GM23248 (cell line): ENCODE measurements at places on chromosomes 12 and 14. TPM values are rescaled to one million over a fixed set of nuclear protein-coding genes. Genes with fewer than 3 reads are reported as not detected.

DNA sequence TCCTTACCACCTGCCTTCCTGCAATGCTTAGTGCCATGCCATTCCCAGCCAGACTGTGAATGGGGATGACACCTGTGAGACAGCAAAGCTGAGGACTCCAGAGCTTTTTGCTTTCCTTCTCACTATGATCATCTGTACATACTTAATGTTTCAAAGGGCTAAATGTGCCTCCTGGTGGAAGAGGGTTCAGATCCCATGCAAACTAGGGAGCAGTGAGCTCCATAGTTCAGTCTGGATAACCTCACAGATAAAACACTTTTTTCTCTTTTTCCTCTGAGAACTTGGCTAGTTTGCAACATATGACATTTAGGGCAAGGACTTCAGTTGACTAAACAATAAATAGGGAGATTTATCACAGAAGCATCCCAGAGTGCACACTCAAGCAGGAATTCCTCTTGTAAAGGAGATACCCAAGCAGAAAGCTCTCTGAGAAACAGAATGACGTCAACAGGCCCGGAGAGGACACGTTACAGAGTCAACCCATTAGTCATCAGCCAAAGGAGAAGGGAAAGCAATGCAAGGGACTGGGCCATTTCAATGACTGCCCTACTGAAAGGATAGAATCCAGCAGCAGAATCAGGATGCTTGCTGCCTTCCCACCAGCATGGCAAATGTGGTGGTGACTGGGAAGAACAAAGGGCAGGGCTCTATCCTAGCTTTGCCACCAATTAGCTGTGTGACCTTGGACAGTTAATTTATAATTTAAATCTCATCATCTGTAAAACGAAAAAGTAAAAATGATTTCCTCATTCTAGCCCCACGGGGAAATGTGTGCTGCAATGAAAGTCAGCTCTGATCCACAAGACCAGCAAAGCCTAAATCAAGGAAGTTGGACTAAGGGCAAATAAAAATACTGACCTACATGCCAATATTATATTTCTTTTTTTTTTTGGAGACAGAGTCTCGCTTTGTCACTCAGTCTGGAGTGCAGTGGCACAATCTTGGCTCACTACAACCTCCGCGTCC, 80.8 kb upstream of the ACTN1 start:
- peak; percentile 99 for DNase-seq

DNA sequence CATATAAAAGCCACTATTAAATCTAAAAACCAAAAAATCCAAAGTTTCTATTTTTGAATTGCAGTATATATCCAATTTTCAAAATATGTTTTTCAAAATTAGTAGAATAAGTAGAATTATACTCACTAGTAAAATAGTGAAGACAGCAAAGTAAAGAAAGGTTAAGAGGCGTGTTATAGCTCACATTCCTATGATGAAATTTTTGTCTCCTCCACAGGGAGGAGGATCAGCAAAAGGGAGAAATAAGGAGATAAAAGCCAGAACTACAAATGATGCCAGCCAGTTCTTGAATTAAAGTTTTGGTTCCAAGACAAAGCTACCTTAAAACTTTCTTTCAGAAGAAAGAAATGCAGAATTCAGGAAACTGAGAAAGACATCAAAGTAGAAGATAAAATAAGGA, 50.0 kb downstream of the C2CD5 start:
- DNase-seq, result peak; percentile 8

- DNase-seq, result peak; percentile 55
Measured at GRCh38 chr12:79927772-79928474, 7.0 kb downstream of the PPP1R12A start.

The PZP gene
- total RNA-seq, result not detected in 2 replicates

The COQ10A gene
- total RNA-seq, result 8.2 and 10.3 TPM in 2 replicates

The FAM90A1 gene
- total RNA-seq, result not detected in 2 replicates

- DNase-seq, result no peak
Measured at GRCh38 chr12:67659292-67659691, 10.7 kb downstream of the DYRK2 start.

DNA sequence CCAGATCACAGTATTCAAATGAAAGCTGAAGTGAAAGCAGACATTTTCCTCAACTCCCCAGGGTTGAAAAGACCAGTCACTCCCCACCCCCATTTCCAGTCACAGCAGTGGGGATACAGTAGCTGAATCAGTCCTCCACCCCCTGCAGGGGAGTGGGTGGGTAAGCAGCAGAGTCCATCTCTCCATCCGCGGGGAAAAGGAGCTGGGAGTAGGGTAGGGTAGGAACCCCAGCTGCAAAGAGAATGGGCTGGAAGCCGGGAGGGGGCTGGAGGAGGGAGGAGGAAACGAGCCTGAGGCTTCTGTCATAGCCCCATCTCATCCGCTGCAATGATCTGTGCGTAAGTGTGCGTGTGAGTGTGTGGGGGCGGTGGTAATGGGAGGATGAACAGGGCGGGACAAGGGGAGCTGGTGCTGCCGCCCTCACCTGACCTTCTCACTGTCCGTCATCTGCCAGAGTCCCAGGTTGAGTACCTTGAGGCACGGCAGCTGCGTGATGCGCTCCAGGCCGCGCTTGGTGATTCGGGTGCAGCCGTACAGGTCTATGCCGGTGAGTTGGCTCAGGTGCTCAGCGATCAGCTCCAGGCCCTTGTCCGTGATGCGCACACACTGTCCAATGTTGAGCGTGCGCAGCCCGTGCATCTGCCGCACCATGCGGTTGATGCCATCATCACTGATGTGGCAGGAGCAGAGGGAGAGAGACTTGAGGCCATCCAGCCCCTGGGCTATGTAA, 1.8 kb downstream of the FBXL14 start:
- DNase-seq, result peak; percentile 88

The HOXC10 gene
- total RNA-seq, result not detected in 2 replicates

GRCh38 chr12:48815126-48816110, 2.9 kb upstream of the CACNB3 start:
- peak; percentile 88 for DNase-seq

The GALNT9 gene
- 1.4 and 1.5 TPM in 2 replicates for total RNA-seq

The PPP4R3A gene
- total RNA-seq, result 36.8 and 41.1 TPM in 2 replicates

DNA sequence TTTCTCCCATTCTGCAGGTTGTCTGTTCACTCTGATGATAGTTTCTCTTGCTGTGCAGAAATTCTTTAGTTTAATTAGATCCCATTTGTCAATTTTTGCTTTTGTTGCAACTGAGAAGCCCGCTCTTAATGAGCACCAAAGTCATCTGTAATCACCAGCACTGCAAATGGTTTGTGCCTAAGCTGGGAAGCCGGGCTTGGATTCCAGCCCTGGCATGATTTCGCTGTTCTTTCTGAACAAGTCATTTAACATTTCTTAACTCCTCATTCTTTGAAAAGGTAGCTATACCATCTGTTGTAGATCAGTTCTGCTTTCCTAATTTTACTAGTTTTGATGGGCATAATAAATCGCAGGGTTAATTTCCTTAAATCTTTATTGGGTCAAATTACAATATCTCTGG, 32.1 kb downstream of the PIWIL1 start:
- DNase-seq, result no peak

- DNase-seq, result peak; percentile 83
Measured at GRCh38 chr12:54126696-54127537, 61.9 kb downstream of the SMUG1 start.

The PRPH gene
- not detected in 2 replicates for total RNA-seq

- DNase-seq, result no peak
Measured at GRCh38 chr12:67315661-67316060, 46.5 kb downstream of the CAND1 start.

The DCN gene
- 432 and 441 TPM in 2 replicates for total RNA-seq

The RPL10L gene
- total RNA-seq, result not detected in 2 replicates

DNA sequence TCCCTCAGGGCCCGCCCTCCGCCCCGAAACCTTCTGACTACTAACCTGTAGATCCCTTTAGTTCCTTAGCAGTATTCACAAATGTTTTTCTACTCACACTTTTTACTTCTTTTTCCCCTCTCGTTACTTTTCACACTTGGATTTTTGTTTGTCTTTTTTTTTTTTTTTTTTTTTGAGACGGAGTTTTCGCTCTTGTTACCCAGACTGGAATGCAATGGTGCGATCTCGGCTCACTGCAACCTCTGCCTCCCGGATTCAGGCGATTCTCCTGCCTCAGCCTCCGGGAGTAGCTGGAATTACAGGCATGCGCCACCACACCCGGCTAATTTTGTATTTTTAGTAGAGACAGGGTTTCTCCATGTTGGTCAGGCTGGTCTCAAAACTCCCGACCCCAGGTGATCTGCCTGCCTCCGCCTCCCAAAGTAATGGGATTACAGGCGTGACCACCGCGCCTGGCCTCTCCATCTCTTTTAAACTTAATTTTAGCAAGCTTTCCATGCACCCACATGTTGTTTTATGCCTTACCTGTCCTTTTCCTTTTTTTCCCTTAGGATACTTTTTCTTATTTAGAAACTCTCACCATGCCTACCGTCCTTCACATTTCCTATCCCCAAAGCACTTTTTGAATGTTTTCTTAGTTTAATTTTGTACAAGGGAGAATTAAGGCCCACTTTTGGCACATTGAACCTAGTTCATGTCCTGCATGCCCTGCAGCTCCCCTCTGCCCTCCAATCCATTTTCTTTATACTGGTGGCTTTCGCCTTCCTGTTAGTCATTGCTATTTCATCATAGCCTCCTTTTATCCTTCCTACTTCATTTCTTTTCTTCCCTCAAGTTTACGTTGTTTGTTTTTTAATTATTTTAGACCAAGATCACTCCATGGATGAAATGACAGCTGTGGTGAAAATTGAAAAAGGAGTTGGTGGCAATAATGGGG, 1.1 kb downstream of the SP1 start:
- DNase-seq, result peak; percentile 75

The USP44 gene
- 0.25 and 0.76 TPM in 2 replicates for total RNA-seq

DNA sequence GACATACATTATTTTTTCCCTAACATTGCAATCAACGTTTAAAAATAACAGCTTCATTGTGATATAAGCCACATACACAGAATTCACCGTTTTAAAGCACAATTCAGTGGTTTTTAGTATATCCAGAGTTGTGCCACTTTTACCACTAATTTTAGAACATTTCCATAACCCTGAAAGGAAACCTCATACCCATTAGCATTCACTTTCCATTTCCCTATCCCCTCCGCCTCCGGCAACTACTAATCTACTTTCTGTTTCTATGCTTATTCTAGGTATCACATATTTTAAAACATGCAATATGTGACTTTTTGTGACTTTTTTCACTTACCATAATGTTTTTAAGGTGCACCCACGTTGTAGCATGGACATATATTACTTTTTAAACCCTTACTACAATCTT, 55.6 kb upstream of the ISM2 start:
- DNase-seq, result no peak

- peak; percentile 75 for DNase-seq
Measured at GRCh38 chr14:71414631-71415403, 507.6 kb downstream of the PCNX1 start.

The ENDOU gene
- 0.22 TPM in 1 of 2 replicates, not detected in the other for total RNA-seq

The PPM1H gene
- 0.13 and 1.2 TPM in 2 replicates for total RNA-seq

GRCh38 chr14:65241125-65241752, 138.9 kb upstream of the MAX start:
- DNase-seq, result no peak

- peak; percentile 6 for DNase-seq
Measured at GRCh38 chr12:79295572-79295971, 395.2 kb downstream of the PAWR start.

DNA sequence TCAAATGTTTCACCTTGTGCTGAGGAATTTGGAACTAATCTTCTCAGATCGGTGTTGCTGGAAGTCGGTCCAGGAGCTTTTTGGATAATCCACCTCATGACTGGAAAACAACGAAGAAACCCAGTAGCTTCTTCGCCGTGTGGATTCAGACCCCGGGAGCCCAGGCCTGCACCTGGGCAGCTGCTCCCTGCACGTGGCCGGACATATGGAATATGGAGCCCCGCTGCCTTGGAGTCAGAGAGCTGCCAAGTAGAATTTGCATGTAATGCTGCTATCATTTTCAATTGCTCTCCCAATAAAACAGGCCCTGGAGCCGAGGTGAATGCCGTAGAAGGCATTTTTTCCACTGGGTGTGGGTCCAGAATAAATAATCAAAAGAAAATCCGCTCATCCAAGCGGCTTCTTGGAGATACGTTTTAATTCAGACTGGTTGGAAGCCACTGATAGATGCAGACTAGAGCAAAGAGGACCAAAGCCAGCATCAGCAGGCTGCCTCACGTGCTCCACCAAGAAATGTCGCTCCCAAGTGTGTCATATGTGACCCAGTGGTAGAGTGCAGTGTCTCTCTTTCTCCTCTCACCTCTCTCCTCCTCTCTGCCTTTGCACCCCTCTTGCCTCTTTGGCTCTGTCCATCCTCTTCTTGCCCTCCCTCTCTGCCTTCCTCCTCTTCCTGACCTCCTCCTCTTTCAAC, 115.3 kb downstream of the ZNF664 start:
- DNase-seq, result no peak

DNA sequence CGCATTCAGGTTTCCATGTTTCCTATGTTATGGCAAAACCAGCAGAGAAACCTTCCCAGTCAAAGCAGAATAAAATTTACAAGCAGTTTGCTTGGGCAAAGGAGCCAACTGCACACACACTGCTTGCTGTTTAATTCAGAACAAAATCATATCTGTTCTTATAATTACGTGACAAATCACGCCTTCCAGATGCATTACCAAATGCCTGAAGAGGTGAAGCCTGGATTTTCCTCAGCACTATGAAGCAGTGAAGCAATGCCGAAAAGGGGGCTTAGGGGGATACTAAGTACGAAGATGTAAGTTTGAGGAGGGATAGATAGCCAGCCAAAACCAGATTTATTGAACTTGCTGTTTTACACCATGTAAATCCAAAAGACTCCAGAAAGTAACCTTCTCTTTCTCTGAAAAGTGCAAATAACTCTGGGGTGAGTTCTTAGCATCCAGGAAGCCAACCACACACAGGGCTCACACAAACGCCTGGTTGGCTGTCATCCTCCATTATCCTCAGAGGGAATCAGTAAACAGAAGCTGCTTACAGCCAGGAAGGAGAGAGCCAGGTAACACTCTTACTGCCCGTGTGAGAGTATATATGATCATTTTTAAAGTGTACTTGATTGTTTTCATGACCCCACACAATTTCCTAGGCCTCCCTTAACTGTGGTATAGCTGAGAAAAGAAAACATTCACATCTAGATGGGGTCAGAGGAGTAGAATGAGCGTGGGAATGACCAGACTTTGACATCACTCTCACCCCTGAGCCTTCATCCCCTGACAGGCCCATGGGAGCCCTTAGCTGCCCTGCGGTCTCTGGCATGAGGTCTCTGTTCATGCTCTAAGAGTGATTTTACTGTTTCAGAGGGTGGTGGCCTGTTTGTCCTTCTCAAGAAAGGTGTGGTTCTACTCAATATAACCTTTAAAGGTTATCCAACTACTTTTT, 442.5 kb downstream of the EGLN3 start:
- DNase-seq, result no peak

The PRMT5 gene
- 42.2 and 61.0 TPM in 2 replicates for total RNA-seq

The ITGA7 gene
- 6.6 and 7.2 TPM in 2 replicates for total RNA-seq
